ENCODE measurements at places on chromosomes 7 and 10.

DNA sequence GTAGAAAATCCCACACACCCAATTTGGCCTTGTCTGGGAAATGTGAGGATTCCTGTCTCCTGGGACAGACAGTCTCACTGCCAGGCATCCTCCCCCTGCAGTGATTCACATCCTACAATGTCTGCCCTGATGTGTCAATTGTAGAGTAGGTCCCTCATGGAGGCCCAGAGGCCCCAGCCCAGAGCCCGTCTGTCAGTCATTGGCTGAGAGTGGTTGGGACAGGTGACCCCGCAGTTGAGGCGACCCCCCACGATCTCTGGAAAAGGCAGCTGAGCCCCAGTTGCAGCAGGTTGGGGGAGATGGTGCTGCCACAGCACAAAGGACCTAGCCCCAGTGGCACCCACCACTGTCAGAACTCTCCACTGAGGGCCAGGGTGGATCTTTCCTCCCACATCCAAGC is 84.3 kb upstream of the INSIG1 start:
- DNase-seq: no peak

DNA sequence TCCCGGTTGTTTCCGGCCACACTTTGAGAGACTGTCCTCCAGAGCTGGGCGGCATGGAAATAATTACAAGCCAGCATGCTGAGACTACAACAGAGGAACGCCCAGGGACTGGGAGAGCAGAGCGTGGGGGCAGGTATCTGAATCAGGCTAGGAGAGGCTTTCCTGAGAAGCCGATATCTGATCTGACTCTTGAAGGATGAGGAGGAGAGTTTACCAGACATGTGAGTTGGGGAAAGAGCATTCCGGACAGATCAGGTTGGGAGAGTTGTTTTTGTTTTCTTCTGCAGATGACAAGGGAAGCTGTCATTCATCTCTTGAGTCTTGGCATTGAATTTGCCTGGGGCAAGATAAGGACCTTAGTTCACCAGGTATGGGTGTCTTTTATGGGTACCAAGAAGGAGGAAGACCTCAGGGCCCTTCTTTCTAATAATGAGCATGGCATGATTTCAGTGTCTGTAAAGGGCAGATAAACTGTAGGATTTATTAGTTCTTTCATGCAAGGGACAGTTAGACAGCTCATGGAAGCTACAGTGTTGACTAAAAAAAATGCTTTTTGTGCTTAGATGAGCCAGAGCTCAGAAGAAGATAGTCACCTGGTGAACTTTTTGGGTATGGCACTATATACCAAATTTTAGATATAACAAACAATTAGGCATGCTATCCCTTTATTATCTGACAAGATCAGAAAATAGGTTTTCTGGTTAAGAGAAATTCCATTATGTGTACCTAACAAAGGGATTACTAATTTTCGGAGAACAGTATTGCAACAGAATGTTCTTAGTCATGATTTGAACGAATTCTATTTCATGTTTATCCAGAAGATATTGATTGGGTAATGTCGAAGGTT is 36.2 kb downstream of the WBP1L start:
- no peak for DNase-seq

- DNase-seq: no peak
Observed at GRCh38 chr10:72234560-72235095, 18.6 kb upstream of the ASCC1 start.

DNA sequence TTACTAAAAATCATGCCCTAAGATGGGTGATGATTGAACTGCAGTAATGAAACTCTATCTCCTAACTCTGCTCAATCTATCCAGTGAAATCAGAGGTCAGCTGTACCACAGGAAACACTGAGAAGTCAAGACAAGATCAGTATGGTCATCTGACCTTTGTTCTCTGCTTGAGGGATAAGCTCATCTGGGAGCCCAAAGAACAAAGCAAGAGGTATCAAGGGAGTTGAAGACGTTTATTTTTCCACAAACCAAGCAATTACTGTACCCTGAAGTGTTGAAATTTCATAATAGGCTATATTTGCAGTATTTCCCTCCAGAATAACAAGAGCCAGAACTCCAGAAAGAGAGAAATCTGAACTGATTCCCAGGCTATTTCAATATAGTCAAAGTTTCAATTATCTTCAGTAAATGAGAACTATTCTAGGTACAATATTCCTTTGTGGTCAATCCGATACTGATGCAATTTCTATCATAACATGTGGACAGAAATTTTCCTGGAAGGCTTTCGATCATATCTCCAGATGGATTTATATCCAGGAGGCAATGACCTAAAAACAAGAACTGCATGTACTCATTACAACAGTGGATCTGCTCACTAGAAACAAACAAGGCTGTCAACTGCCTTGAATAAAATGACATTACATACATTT is 345.3 kb downstream of the TNS3 start:
- DNase-seq: no peak

DNA sequence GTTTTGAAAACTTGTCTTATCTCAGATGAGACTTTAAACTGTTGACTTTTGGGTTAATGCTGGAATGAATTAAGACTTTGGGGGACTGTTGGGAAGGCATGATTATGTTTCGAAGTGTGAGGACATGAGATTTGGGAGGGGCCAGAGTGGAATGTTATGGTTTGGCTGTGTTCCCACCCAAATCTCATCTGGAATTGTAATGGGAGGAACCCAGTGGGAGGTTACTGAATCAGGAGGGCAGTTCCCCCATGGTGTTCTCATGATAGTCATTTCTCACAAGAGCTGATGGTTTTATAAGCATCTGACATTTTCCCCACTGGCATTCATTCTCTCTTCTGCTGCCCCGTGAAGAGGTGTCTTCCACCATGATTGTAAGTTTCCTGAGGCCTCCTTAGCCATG is 13.8 kb upstream of the POT1 start:
- no peak for DNase-seq

DNA sequence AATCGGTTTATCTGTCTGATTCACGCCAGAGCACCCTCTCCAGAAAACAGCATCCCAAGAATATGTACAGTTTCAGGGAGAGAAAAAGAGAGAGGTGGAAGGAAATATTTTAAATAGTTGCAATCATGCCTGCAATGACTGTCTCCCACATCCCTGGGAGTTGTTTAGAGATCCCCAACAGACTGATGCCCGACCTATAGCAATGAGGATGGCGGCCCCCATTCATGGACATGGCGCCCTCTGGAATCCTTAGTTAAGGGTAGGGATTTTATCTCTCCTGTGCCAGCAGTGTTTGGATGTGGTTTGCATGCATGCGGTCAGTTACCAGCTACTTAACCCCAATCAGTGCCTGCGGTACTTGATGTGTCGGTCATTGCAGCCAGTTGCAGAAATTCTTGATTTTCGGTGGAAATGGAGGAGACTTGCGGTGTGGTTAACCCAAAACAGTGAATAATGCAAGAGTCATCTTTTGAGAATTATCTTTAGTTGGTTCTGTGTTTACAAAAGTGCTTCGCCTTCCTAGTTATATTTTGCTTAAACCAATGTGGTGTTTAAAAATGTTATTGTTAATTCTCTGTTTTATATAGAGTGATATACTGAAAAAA is 186.0 kb upstream of the TCF7L2 start:
- no peak for DNase-seq

- DNase-seq: no peak
Observed at GRCh38 chr10:97518301-97519043, 19.7 kb downstream of the UBTD1 start.

DNA sequence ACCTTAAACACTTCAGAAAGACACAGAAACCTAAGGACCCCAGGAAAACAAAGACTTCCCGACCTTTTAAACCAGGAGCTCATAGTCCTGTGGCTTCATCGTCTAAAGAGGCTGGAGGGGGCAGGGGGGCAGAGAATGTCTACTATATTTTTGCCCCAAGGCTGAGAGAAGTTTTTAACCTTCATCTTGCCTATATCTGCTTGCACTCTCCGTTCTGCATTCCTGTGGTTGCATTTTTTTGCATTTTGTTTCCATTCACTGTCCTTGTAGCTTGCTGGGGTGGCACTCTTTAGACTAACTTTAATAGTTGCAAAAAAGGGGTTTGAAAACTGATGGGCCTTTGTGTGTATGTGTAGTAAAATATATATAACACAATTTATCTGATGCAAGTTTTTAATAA is 23.7 kb downstream of the PRKAR2B start:
- DNase-seq: no peak

DNA sequence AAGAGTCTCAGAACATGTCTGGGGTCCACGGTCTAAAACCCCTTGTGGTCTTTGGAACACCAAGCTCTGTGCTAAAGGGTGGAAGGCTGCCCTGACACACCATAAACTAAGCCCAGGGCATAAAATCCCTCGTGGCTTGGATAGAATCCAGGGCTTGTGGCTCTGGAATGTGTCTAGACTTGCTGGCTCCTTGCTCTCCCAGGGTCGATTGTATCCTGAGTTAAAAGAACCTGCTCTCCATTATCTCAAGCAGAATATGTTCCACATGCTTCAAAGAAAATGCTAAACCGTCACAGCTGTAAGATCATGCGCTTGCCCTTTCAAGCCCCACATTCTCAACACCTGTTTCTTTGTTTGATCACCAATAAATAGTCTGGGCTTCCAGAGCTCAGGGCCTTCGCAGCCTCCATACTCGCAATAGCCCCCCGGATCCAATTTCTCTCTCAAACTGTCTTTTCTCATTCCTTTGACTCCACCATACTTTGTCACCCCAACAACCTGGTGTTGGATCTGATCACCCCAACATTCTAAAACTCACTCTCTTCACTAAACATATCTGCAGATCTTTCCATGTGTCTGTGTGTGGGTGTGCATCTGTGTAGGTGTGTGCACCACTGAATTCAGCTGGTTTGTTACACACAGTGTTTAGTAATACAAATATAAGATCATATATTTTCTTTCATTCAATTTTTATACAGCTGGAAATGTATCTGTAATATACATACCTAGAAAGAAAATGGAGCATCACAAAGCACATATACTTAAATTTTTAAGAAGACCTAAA is 238.5 kb downstream of the ZMYND11 start:
- no peak for DNase-seq

DNA sequence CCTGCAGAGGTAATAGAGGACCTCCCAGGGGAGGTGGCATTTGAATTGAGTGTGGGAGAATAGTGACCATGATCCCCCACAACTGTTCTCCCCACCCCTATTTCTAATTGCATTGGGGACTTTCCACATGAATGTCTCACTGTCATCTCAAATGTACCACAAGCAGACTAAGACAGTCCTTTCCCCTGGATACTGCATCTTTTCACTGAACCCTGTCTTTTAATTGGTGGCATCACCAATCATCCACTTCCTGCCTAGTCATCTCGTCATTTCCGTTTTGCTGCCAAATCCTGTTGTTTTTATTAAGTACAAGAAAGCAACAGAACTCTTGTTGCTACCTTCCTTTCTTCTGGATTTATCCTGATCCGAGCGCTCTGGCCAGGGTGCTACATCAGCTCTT is 120.3 kb downstream of the NRP1 start:
- no peak for DNase-seq

GRCh38 chr7:71560354-71560995 is 428.5 kb downstream of the GALNT17 start:
- DNase-seq: no peak

DNA sequence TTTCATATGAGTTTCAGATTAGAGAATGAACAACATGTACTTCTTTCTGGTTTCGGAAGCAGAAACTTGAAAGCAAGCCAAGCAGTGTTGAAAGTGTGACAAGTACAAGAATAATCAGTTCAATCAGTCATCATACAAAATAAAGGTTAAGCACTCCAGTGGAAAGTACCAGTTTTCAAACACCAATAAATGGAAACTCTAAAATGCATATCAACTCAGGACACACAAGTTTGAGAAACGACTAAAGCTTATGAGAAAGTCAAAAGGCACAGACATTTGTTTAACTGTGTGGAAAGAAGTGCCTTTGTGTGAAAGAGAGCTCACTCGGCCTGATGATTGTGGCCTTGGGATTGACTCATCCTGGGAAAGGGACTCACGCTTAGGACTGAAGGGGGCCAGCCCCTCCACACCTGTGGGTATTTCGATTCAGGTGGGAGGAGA is 60.6 kb upstream of the AKR1C1 start:
- no peak for DNase-seq

GRCh38 chr7:27661811-27662489 is 733 bp downstream of the HIBADH start:
- DNase-seq: no peak

GRCh38 chr10:92052088-92052487 is 128.5 kb downstream of the BTAF1 start:
- no peak for DNase-seq

DNA sequence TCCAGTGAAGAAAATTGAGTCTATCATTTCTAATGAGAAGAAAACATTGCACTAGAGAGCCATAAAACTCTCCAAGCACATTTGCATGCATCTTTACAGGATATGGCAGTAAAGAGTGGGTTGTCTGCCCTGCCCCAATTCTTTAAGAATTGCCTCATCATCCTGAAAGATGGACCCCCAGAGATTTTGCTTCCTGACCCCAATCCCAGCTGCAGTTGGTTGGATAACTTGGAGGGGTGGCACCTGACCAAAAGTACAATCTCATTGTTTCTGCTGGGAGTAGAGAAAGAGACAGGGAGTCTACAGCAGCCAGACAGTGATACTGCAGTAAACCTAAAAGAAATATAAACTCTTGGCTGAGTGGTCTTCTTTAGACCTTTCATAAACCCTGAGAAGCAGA is 49.1 kb upstream of the ADCY1 start:
- no peak for DNase-seq

- no peak for DNase-seq
Observed at GRCh38 chr10:79103129-79103528, 34.4 kb downstream of the ZMIZ1 start.

DNA sequence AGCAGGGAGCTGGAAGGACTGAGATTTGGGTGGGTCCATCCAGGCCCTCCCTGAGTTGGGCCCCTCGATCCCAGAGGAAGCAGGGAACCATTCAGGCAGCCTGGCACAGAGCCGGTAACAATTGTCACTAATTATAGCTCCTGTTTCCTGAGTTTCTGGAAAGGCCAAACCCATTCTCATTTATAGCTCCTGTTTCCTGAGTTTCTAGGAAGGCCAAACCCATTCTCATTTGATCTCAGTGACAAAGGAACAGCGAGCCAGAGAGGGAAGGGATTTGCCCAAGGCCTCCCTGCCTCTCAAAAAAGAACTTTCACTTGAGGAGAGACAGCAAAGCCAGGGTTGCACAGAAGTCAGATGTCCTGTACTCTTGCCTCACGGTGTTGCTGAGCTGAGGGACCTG is 521.9 kb downstream of the TYW1 start:
- no peak for DNase-seq

DNA sequence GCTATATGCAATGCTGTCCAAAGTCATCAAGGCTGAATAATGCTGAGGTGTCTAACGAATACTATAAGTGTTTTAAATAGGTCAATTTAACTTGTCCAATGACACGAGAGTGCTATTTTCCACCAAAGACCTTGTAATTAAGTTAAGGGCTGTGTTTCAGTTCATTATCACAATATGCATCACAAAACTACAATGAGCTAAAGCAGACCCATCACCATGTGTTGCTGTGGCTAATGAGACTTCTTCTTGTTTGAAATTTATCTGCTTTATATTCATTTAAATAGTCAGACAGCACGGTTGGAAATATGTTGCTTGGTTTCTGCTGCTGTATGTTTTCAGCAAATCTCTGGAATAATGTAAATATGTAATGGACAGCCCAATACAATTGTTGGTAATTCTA is 292.5 kb upstream of the VSTM2A start:
- DNase-seq: no peak

Data from amygdala (tissue), 56 donors.